ENCODE measurements at places on chromosomes 7 and 10.

DNA sequence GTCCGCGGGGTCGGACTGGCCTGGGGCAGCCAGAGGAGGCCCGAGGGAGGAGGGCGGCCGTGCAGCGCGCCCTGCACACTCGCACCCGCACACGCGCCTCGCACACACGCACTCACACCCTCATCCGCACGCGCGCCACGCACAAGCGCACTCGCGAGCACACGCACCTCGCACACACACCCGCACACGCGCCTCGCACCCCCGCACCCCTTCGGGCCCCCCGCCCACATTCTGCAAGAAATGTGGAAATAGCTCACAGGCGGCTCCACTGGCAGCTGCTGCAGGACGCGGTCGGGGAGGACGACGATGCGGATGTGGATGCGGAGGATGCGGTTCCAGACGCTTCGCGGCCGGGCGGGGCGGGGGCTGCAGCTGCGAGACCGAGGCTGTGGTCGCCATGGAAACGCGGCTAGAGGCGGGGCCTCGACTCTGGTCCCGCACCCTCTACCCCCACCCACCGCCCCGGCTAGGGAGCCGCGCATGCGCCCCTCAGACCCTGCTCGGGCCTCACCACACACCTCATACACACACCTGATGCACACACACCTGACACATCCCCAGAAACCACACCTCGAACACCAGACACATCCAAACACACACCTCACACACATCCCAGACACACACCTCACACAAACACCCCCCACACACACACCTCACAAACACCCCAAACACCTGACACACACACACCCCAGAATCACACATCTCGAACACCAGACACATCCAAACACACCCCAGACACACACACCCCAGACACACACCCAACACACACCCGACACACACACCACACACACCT, at the start of gene CALY:
TSS of gene CALY (minus strand) at position 320 of the 793 bp plus-strand sequence. CDS start 7,907 bp downstream, outside the sequence.
- no peak for DNase-seq

DNA sequence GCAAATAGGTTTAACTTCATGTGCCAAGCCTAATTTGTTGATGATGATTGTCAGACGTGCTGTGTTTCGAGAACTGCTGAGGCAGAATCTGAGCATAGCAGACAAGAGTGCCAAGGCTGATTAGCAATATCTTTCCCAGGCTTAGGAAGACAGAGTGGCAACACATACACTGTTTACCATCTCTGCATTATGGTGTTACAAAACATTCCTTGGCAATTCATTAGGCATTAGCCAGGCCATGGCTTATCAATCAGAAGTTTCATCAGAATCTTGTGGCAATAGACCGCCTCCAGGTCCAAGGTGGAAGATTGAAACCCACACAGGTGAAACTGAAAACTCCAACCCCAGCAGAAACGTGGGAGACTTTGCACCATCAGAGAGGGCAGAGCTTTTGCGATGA, 148.5 kb downstream of the AOAH start:
- DNase-seq = no peak

- DNase-seq = no peak
These were observed 49.2 kb downstream of the INPP5A start for GRCh38 chr10:132586739-132587138.

DNA sequence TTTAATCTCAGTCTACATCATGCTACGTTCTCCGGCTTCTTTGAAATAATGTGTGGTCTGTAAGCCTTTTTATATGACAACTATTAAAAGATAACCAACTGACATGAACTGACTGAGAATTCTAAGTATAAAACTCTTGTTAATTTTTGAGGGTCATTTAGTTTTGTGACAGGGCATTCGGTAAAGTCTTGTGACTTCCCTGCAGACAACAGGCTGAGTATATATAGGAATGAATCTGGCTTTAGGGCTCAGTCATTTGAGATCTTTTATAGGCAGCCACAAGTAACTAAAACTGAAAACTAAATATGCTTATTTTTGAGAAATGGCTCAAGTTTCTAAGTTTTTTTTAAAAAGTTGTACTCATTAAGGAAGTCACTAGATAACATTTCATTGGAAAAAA, 62.5 kb upstream of the SCIN start:
- no peak for DNase-seq

DNA sequence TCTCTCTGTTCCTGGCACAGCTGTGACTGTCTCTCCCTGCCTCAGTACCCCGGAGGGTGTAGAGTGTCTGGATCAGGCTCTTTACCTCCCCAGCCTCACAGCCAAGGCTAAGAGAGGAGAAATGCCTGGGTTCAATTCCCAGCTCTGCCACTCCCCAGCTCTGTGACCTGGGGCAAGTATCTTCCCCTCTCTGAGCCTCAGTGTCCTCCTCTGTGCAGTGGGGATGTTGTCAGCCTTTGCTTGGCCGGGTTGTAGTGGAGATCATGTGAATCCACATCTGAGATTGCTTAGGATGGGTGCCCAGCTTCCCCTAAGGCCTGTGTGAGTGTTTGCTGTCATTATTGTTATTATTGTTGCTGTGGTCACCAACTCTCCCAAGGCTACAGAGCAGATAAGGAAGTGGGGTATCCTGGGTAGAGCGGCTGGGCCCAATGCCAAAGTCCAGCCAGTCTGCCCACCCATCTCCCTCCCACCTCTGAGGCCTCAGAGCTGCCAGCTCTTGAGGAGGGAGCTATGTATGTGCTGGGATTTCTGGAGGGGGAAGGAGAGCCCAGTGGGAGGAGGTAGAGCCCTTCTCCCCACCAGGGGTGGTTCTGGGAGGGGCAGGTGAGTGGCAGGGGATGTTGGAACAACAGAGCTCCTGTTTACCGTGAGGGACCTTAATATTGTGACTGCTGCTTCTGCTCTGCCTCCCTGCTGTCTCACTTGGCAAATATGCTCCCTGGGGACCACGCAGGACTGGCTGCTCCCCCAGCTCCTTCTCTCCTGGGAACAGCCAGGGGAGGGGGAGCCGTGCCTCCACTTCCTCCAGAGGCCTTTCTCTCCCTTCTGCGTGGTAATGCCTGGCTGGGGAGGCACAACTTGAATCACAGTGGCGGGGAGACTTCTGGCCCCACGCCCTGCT, 170.5 kb downstream of the RPS24 start:
- DNase-seq = no peak

All from NCI-H1105 (cell line).